ENCODE measurements at places on chromosomes 5 and 9.

DNA sequence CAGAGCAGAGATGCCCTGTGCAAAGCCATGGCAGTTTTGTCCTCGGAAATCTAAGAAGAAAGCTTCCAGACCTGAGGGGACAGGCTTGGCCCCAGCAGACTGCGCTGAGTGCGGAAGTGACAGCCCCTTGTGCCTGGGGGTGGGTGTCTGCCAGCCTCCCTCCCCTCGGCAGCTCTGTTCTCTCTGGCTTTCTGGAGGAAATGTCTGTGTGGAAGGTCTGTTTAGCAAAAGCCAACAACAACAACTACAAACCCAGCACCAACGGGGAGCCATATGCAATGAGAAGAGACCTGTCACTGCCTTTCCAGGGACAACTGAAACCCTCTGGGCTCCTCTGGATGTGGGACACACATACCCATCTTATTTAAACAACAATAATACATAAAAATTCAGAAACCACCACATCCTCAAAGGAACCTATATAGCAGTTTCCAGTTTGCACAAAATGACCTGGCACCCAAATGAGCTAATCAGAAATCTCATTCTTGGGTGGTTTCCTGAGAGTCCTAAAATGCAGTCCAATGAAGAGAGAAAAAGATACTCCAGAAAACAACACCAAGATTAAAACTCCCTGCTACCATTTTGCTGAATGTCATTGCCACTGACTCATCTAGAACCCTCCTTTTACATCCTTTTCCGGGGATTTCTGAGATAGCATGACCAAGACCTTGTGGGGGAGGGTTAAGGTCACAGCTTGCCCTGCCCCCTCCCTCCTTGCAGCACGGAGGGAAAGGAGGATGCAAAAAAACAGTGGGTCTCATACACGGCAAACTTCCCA is 97.7 kb downstream of the AK8 start:
- DNase-seq, result no peak

GRCh38 chr5:12023614-12024241 is 119.5 kb upstream of the CTNND2 start:
- peak; percentile 18 for DNase-seq

- DNase-seq, result no peak
These were observed 266.1 kb upstream of the MAP3K1 start for GRCh38 chr5:56549096-56549886.

GRCh38 chr5:52727576-52727975 is 60.1 kb upstream of the ITGA1 start:
- DNase-seq, result peak; percentile 80

All from AG08395 (cell line).